ENCODE measurements at places on chromosomes 1 and 21.

DNA sequence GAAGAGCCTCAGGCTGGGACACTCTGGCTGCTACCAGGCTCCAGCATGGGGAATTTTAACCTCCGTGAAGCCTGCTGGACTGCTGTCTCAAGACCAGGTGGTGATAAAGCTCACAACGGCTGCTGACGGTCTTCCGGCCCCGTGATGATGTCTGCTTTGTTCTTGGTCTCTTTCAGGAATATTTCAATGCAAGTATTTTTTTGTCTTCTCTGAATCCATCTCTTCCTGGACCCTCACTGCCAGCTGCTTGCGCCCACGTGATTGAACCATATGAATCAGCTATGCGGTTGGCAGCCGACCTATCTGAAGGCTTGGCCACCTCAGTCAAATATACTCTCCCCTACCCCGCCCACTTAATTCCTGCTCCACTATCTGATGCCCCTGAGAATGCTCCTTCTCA, 14.6 kb upstream of the SLC6A17 start:
- DNase-seq: no peak

GRCh38 chr1:200369706-200370105, 40.1 kb downstream of the ZNF281 start:
- no peak for DNase-seq

- no peak for DNase-seq
These were observed 225.3 kb downstream of the KCTD3 start for GRCh38 chr1:215792446-215792845.

- no peak for DNase-seq
These were observed 50.2 kb downstream of the ALG14 start for GRCh38 chr1:95022644-95022926.

DNA sequence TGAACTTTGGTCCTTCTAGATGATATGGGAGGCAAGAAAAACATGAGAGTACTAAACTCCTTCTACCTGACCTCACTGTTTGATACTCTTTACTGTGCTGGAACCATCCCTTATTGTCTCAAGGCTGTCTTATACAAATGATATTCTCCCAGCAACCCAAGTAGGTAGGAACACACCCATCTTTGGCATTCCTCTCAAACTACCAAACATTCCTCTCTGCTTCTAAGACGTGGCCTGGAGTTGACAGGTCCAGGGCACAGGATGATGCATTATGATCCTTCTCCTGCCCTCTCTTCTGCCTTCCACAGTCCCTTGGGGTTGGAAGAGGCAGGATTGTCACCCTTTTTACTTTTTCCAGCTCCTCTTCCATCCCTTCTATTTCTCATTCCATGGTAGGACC, 90.5 kb downstream of the SPATA17 start:
- DNase-seq: no peak

Measured in T-helper 1 cell (primary cell).